ENCODE measurements at places on chromosomes 1 and 21.

DNA sequence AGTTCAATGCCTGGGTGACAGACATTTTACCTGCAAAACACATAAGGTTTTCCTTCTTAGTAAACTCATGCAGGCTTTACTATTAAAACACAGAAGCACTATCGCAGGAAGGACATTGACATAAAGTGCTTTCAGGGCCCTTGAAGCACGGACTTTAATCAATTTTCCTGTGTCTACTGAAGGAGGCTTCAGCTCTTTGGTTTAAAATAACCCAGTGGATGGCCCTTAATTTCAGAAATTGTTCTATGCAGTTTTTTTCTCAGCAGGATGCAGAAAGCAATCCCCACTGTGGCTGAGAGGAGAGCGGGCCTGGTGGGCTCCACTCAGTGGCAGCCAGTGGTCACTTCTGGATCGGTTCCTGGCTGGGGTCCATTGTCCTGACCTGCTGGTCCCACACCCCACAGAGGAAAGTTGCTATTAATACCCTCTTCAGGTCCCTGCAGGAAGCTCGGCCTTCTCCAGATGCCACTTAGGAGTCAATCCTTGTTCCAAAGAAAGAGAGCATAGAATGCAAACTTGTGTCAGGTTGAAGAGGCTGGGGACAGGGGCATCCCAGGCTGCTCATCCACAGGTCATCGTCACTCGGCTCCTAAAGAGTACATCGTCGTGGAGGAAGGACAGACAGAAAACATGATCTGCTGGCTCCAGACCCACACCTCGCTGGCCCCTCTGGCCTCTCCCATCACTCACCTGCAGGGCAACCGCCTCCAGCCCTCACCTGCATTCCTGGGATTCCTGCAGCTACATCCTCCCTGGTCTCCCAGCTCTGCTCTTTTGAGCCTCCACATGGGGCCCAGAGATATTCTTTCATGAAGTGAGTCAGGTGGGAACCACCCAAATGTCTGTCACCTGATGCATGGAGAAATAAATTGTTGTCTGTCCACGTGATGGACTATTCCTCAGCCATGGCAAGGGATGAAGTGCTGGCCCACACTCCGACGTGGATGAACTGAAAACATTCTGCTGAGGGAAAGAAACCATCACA is 153.1 kb downstream of the PSMG1 start:
- DNase-seq, result no peak

- DNase-seq, result no peak
Measured at GRCh38 chr1:185824106-185824505, 89.9 kb downstream of the HMCN1 start.

DNA sequence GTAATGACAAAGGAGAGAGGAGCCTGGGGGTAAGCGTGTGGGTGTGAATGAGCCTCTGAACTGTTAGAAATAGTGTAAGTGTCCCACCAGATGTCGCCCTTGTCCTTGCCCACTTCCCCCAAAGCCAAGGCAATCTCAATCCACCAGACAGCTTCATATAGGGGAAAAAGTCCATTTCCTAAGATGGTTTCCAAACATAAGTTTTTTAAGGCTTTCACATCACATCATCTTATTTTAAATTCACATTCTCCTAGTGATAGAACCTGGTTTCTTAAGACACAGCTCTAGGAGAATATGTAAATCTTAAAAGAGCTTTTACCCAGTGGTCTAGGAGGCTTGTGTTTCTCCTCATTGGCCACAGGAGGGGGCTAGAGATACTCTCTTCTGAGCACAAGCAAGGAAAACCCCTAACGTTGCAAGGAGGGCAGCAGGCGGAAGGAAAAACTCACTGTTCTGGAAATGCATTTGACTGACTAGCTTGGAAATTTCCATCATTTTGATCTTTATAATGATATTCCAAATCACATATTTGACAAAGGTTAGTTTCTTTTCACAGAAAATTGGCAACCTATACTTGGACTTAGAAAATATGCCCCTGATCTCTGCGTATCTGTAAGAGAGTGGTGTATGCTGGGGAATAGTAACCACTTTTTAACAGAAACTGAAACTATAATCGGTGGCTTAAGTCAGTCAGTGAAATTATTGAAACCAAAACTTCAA is 51.9 kb upstream of the LPAR3 start:
- peak; percentile 94 for DNase-seq

DNA sequence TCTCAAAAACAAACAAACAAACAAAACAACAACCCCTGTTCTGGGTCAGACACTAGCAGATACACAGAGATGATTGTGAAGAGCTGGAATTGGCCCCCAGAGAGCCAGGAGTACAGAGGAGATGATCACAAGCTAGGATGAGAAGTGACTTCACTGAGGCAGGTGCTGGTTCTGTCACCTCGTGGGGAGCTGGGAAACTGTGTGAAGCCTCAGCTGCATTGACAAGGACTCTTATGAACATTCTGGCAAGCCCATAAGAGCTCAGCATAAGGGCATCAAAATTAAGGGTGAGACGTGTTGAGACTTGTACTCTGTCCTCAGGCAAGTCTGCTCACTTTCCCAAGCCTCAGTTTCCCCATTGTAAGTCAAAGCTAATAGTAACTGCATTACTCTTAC is 14.7 kb upstream of the PTP4A2 start:
- no peak for DNase-seq

DNA sequence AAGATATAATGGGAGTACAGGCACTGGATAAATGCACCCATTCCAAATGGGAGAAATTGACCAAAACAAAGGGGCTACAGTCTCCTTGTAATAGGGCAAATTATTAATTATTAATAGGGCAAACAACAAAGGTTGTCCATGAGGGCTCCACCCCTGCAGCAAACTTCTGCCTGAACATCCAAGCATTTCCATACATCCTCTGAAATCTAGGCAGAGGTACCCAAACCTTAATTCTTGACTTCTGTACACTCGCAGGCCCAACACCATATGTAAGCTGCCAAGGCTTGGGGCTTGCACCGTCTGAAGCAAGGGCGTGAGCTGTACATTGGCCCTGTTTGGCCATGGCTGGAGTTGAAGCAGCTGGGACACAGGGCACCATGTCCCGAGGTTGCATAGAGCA is 33.7 kb downstream of the TNFSF4 start:
- no peak for DNase-seq

- DNase-seq, result no peak
Measured at GRCh38 chr1:230537456-230537855, 104.8 kb upstream of the COG2 start.

DNA sequence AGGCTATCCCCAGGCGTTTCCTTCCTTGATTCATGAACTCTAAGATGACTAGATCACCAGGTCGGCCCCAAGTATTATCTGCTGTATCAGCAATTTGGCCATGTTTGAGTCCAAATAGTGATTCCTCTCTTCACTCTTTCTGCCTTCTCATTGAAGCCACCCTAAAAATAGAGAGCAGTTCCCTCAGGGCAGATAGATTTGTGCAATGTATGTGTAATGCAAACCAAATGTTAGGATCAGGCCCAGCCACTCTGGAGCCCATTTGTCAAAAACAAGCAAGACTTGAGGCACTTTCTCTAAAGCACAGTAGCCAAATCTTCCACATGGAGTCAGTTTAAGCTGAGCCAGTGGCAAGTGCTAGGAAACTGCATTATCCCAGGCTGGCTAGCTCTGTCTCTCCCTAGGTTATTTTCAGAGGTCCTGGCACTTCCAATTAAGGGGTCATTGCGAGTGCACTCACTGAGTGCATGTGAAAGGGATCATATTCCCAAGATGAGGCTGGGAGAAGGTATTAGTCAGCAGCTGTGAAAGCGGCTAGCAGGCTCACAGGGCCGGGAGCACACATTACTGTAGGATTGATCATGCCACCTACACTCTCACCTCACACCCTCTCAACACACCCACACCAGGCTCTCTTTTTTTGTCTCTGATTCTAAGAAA is 97.9 kb upstream of the RAB3GAP2 start:
- peak; percentile 83 for DNase-seq

DNA sequence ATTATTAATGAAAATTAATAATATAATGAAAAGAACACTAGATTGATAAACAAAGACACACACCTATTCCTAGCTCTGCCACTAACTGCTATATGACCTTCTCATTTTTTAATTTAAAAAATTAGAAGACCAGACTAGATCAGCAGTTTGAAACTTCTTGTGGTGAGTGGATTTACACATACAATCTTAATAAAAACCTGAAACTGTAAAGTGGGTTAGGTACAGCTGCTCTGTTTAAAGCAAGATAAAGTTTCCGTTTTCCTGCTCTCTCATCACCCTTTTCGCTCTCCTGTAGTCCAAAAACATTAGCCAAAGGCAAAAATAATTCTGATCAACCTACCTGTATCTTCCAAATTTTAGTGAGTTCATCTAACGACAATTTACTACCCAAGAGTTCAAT is 58.6 kb downstream of the USP24 start:
- DNase-seq, result no peak

Data from astrocyte of the hippocampus (primary cell).